ENCODE measurements at places on chromosomes 6 and 20.

DNA sequence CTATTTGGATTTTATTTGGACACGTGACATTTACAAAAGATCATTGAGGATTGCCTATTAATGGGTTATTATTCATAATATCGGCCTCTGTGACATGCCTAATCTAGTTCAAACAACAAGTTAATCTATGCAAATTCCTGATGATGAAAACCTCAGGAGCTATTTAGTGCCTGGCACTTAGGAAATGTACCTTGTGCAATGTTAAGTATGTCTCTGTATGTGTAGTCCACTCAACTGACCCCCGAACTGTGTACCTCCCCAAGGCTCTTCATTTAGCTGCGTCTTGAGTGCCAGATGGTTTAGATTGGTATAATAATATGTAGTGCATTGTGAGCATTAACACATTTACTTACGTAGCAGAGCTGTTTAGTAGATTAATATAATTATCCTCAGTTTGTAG lies 6.9 kb downstream of the LAMA2 start:
- DNase-seq, result no peak

GRCh38 chr6:136803608-136804007 lies 11.3 kb upstream of the MAP3K5 start:
- DNase-seq, result no peak

GRCh38 chr6:14593286-14593685 lies 475.7 kb downstream of the CD83 start:
- DNase-seq, result no peak

DNA sequence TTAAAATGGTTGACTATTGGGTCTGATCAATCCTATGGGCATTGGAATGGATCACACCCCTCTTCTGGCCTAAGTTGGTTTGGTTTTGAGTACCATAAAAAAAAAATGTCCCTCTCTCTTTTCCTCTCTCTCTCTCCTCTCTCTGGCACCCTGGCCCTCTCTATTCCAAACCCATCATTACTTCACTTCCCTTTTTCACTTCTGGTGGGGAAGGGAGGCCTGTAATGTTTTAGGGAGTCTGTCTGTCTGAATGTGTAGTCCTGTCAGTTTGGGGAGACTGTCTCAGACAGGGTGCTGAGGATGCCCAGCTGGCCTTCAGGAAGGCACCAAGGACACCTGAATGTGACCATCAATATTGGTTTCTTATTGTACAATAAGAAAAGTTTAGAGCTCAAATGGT lies 165.8 kb downstream of the CD24 start:
- no peak for DNase-seq

DNA sequence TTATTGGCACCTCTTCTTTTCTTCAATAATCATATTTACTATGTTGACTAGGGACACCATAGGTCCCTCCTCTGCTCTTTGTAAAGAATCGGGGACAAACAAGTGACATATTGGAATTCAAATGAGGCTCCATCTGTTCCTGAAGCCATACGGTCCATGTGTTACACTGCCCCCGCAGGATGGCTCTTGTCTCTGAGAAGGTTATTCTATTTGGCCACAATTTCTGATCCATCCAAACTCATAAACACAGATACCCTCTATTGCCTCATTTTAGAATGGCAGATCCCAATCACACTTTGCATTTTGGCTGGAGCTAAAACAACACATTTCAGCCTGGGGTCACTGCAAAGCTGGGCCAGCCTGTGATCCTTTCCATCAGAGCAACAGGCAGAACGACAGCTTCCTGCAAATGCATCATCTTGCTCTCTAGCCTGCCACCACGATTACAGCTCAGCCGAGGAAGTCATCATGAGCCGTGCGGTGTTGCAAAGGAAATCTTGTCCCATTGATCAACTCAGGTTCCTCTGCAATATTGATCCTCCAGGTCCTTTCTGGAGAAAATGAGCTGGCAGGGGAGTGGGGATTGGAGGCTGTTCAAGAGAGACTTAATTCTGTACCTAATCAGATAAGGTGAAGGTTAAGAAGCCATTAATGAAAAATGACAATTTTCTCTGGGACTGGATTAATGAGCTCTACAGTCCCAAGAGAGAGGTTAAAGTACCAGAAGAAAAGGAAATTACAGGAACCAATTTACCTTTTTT lies 73.1 kb downstream of the AGPAT4 start:
- no peak for DNase-seq

All from fibroblast of skin of left quadriceps (primary cell).